ENCODE measurements at places on chromosomes 16 and 17. TPM values are rescaled to one million over a fixed set of nuclear protein-coding genes. Genes with fewer than 3 reads are reported as not detected.

Gene APOBR
- total RNA-seq: 13.6 TPM

Gene CHD3
- total RNA-seq: 219 TPM

Gene IL21R
- 17.6 TPM for total RNA-seq

Gene AARSD1
- 59.9 TPM for total RNA-seq

Gene ZNF232
- total RNA-seq: 4.1 TPM

DNA sequence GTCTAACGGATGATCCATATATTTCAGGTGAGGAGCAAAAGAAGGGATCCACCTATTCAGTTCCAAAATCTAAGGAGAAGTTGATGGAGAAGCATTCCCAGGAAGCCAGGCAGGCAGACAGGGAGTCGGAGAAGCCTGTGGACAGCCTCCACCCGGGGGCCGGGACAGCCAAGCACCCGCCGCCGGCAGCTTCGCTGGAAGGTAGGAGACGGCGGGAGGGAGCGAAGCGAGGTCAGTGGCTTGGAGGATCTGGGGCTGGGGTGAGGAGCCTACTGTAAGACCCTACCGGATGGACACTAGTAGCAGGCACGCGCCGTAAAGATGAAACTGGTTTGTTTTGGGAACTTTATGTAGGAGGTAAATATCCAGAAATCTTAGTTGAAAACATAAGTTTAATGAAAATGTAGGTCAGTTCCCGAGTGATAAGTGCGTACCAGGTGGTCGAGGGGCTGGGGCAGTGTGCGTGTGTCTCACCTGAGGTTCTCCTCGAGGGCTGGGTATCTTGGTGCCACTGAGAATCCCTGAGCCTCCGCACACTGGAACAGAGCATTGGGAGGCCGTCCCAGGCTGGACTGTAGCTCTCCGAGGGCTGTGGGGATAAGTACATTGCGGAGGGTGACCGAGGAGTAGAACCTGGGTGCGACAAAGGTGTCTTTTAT, 714 bp downstream of the SPATA33 start:
- H3K4me1 ChIP-seq: peaks cover 24% of the 10 kb centered on the region
- no peaks in the 10 kb centered on the region for H3K36me3 ChIP-seq
- H3K27me3 ChIP-seq: no peaks in the 10 kb centered on the region
- no peak for DNase-seq
- H3K27ac ChIP-seq: peak overlapping the region; percentile 69

DNA sequence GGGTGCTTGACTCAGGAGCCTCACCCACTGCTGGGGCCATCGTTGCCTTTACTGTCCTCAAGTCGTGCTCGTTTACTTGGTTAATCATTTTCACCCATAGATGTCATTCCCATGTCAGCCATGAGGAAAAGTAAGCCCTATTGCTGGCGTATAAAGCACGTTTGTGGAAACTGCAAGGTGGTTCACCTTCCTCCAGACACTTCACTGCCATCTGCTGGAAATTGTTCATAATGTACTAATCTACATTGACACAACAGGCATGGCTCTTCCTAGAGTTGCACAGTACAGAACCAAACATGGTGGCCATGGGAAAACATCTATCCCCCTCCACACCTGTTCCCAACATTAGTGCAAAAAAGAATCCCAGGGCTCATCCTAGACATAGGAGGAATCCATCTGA, 116.6 kb downstream of the ZNF18 start:
- no peaks in the 10 kb centered on the region for H3K27me3 ChIP-seq
- H3K27ac ChIP-seq: no peak overlapping the region
- no peak overlapping the region for H3K4me3 ChIP-seq
- no peaks in the 10 kb centered on the region for H3K4me1 ChIP-seq
- H3K36me3 ChIP-seq: no peaks in the 10 kb centered on the region

DNA sequence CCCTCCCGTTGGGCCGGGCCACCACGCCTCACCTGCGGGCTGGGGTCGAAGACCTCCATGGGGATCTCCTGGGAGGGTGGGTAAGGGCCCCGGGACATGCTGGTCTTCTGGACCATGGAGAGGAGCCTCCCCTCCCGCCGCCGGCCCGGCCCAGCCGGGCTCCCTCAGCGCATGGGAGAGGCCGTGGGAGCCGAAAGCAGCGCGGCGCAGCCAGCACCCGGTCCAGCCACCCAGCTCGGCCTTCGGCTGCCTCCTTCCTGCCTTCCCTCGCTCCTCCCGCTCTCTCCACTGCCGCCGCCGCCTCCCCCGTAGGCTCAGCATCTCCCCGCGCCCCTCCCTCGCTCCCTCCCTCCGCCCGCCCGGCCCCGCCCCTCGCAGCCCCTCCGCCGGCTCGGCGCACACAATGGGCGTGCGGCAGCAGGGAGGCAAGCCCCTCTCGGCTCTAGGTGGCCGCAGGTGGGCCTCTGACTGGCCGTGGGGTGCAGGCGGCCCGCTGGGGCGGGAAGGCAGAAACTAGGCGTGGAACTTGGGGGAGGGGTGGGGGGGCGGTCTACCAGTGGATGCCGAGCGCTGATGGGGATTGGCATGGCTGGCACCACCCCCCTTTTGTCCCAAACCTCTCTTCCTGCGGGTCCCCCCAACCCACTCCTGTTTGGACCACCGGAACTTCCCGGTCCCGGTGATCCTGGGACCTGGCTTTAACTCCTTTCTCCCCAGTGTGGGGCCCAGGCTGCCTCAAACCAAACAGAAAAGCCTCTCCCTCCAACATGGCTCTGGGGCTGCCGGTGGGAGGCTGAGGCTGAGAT, at the start of gene CACNB1:
Gene CACNB1, minus strand, starts transcription at position 290 of the 806 bp plus-strand sequence. Its CDS starts 174 bp downstream, at position 116.
- no peaks in the 10 kb centered on the region for H3K27me3 ChIP-seq
- peak within 1 kb of the TSS; percentile 89 for H3K27ac ChIP-seq
- DNase-seq: peak; percentile 26
- H3K36me3 ChIP-seq: peaks cover 2% of the 10 kb centered on the region
- peak within 1 kb of the TSS; percentile 98 for H3K4me3 ChIP-seq

DNA sequence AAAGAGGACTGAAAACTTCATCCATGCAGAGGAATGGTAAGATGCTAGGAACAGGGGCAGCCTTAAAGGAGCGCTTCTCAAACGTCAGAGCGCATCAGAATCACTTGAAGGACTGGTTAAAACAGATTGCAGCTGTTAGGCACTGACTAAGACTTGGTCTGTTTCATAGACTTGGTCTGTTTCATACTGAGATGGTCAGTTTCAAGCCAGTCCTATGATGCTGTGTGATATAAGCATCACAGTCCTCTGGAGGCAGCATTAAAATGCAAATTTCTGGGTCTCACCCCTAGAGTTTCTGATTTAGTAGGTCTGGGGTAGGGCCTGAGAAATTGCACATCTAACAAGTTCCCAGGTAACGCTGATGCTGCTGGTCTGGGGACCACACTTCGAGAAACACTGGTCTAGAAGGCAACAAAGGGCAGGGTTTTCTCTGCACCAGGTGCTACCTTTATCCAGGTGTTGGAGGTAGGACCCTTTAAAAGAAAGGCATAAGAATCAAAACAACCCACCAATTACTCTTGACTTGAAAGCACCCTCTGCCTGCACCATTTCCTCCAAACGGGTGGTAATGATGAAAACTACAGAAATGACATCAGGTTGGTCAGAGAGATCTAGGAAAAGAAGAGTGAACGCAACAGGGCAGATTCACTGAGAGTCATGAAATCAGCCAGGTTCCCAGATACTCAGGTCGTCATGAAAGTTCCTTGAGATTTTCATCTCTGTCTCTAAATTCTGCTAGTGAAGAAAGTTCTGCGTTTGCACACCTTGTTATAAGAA, 95.0 kb upstream of the RCVRN start:
- no peak for DNase-seq
- H3K4me1 ChIP-seq: no peaks in the 10 kb centered on the region
- H3K27ac ChIP-seq: no peak overlapping the region
- no peaks in the 10 kb centered on the region for H3K36me3 ChIP-seq
- H3K27me3 ChIP-seq: peaks cover 10% of the 10 kb centered on the region
- no peak overlapping the region for H3K4me3 ChIP-seq

DNA sequence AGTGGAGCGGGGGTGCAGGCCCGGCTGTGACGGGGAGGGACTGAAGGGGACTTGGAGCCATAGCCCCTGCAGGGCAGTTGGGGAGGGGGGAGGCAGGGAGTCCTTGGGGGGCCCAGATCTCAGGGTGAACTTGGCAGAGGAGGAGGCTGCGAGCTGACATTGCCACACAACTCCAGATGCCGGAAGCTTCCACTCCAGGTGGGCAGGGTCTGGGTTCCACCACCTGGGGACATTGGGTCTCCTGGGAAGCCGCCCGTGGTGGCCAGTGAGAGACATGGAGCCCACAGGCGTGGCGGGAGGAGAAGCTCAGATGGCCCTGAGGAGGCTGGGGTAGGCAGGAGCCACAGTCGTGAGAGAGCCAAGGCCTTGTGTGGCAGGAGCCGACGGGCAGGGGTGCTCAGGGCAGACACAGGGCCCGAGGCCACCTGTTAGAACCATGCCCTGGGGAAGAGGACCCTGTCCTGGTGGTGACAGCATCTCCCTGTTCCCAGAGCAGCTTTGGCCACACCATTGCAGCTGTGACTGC, 18.2 kb upstream of the GAA start:
- no peaks in the 10 kb centered on the region for H3K36me3 ChIP-seq
- no peak overlapping the region for H3K27ac ChIP-seq
- H3K4me3 ChIP-seq: no peak overlapping the region
- peaks cover 10% of the 10 kb centered on the region for H3K27me3 ChIP-seq
- peaks cover 4% of the 10 kb centered on the region for H3K4me1 ChIP-seq

- no peaks in the 10 kb centered on the region for H3K27me3 ChIP-seq
- peak within 1 kb of the TSS; percentile 65 for H3K27ac ChIP-seq
- peak; percentile 100 for DNase-seq
- peak within 1 kb of the TSS; percentile 91 for H3K4me3 ChIP-seq
These were observed at the start of gene MSRB1 for GRCh38 chr16:1942810-1943726. Gene MSRB1, minus strand, starts transcription at chr16:1943199. Its CDS starts 43 bp downstream, at chr16:1943156.

DNA sequence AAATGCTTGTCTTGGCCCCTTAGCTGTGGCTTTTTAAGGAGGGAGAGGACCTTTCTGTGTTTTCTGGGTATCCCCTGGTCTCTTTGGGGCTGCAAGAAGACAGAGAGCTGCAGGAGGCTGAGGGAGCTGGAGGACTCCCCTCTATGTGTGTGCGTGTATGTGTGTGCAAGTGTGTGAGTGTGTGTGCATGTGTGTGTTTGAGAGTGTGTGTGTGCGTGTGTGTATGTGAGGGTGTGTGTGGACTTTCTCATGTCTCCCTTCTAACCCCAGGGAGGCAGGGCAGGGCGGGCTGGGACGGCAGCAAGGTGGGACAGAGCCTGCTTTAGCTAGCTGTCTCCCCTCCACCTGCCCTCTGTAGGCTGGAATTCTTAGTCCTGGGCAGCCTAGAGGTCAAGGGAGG, 1.9 kb downstream of the PRSS54 start:
- no peaks in the 10 kb centered on the region for H3K4me1 ChIP-seq
- DNase-seq: no peak
- peaks cover 13% of the 10 kb centered on the region for H3K27me3 ChIP-seq
- H3K4me3 ChIP-seq: no peak overlapping the region
- no peak overlapping the region for H3K27ac ChIP-seq

GRCh38 chr16:27676839-27677238, 126.9 kb downstream of the KATNIP start:
- H3K4me3 ChIP-seq: no peak overlapping the region
- H3K27me3 ChIP-seq: no peaks in the 10 kb centered on the region
- no peak overlapping the region for H3K27ac ChIP-seq
- H3K4me1 ChIP-seq: no peaks in the 10 kb centered on the region

DNA sequence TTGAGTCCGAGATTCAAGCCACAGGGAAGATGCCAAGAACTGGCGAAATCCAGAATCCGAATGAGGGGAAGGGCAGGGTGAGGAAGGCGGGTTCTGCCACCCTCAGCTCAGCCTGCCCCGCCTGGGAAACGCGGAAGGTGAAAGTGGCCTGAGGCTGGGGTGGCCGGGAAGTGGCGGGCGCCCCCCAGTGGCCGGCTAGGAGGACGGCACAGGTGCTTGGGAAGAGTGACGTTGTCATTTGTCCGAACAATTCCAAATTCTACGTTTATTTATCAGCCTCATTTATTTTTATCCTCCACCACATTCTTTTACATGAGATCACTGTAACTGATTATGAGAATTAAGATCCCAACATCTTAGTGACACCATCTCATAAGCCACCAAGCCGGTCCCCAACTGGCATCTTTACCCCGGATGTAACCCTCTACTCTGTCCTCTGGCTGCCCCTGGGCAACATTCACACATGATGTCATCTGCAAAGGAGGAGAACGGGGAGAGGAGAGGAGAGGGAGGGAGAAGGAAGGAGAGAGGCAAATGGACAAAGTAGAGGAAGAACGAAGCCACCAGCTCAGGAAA, 21.3 kb downstream of the SRCIN1 start:
- H3K4me1 ChIP-seq: peaks cover 18% of the 10 kb centered on the region
- peak overlapping the region; percentile 67 for H3K4me3 ChIP-seq
- H3K27ac ChIP-seq: no peak overlapping the region
- H3K27me3 ChIP-seq: peaks cover 90% of the 10 kb centered on the region

Data from T-helper 17 cell (primary cell).